ENCODE measurements at places on chromosomes 6 and 20. TPM values are rescaled to one million over a fixed set of nuclear protein-coding genes. Genes with fewer than 3 reads are reported as not detected.

DNA sequence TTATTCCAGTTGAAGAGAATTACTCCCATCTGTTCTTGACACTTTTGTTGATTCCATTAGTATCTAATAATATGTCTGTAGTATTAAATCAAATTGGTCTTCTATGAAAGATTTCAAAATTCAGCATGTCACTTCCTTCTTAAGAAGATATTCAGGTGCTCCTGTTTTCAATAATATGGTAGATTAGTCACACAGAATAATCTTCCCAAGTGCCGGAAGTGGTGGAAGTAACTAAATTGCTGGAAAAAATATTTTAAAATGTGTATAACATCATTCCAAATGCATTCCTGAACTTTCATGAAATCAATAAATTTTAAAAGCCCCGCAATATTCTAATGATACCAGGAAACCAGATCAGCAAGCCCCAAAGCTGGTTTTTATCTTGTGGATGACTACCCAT is 281.3 kb downstream of the EPM2A start:
- DNase-seq: no peak

- no peak for DNase-seq
Measured at GRCh38 chr6:63804381-63804956, 168.9 kb downstream of the PHF3 start.

GRCh38 chr6:153058291-153058690 is 55.8 kb upstream of the MTRF1L start:
- DNase-seq: no peak

- DNase-seq: peak; percentile 52
Measured at GRCh38 chr6:158313989-158314388, 1.7 kb downstream of the TULP4 start.

DNA sequence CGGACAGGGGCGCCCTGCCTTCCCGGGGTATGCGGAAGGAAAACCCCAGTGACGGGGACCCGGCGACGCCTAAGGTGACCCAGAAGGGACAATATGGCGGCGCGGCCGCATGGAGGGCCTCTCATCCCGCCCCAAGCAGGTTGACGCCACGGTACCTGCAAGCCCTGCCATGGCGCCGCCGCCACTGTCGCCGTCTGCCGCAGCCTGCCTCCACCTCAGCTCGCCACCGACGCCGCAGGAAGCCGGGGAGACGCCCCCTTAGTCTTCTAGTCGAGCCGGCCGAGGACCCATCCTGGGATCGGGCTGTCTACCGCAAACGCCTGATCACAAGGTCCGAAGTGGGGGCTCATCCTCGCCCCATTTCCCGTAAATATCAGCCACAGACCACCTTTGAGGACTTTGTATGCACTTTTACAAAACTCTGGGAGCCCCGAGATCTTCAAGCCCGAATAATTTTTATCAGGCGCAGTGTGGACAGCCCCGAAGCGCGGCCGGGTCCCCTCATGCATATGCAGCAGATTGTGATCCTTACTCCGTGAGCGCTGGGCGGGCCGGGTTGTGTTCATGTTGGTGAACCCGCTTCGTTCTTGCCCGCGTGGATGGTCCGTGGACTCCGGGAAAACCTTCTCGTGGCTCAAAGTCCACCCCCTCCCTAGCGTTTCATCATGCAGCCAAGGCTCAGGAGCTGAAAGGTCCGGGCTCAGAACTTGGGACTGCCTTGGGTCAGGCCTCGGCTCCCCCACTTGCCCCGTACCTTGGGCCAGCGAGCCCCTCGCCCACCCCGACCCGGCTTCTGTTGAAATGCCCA is at the start of gene BLCAP:
Gene BLCAP (minus strand): TSS at position 239 of the 808 bp plus-strand sequence. CDS start 8,702 bp downstream, outside the sequence.
- peak; percentile 94 for DNase-seq

GRCh38 chr20:35387334-35387733 is 24.4 kb downstream of the UQCC1 start:
- no peak for DNase-seq

DNA sequence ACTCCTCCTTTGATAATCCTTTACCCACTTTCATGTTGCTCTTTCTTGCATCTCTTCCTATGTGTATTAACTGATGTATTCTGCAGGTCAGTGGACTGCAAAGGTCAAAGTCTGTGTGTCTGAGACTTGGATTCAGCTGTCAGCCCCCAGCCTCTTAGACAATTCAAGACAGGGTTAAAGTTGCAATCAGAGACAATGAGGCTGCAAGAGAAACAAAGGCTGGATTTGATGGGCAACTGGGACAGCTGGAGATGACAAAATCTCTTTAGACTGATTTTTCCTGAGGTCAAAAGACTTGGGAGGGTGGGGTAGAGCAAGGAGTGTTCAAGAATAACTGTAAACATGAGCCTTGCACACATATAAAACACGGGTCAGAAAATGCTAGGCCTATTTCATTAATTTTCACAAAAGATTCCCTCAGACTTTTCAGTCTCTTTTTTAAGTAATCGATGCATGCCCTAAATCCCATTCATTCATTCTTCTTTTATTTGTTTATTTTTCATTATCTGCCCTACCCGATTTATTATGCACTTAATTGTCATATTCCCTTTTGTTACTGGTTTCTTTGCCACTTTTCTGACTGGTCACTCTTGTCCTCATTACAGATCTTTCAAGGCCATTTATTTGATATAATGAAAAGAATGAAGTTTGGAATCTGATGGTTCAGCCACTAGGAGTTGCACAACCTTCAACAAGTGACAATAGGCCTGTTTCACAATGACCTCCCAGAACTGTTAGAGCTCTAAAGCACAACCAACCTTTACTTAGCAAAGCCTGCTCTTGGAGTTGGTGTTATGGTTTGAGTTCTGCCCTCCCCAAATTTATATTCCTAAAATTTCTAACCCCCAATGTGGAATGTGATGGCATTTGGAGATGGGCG is 33.8 kb upstream of the AKAP12 start:
- no peak for DNase-seq

DNA sequence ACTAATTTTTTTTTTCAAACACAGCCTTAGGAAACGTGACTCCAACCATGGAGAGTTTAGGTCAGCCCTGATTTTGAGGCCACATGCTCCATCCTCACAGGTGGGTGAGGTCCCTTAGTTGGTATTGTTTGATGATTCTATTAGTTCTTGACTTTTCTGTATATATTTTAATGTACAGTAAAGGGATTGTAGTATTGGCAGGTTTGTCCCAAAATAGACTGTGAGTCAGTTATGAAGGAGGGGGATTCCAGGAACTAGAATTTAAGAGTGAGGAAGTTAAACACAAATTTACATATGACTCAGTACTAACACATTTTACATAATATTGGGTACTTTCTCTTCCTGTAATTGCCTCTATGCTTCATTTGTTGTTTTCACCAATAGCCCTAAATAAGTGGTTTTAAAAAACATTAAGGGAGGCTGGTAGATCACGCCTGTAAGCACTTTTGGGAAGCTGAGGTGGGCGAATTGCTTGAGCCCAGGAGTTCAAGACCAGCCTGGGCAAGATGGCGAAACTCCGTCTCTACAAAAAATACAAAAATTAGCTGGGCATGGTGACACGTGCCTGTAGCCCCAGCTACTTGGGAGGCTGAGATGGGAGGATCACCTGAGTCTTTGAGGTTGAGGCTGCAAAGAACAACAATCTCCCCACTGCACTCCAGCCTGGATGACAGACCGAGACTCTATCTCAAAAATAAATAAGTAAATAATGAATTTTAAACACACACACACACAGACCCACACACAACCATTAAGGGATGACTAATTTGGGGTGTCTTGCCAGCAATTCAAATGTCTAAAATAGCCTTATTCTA is 81.8 kb downstream of the SGK1 start:
- DNase-seq: no peak

GRCh38 chr6:42021847-42022754 is 28.2 kb upstream of the TAF8 start:
- peak; percentile 48 for DNase-seq

DNA sequence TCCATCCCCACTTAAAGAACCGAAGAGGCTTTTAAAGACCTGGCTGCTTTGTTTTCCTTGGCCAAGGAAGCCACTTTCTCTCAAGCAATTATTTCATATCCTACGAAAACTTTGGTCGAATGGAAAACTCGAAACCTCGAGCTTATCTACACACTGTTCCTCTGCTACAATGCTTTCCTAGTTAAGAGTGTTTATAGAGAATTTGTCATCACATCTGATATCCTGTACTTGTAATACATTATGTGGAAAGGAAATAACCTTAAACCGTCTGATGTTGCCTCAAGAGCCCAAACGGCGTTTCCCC is 28.1 kb downstream of the TFAP2B start:
- no peak for DNase-seq

DNA sequence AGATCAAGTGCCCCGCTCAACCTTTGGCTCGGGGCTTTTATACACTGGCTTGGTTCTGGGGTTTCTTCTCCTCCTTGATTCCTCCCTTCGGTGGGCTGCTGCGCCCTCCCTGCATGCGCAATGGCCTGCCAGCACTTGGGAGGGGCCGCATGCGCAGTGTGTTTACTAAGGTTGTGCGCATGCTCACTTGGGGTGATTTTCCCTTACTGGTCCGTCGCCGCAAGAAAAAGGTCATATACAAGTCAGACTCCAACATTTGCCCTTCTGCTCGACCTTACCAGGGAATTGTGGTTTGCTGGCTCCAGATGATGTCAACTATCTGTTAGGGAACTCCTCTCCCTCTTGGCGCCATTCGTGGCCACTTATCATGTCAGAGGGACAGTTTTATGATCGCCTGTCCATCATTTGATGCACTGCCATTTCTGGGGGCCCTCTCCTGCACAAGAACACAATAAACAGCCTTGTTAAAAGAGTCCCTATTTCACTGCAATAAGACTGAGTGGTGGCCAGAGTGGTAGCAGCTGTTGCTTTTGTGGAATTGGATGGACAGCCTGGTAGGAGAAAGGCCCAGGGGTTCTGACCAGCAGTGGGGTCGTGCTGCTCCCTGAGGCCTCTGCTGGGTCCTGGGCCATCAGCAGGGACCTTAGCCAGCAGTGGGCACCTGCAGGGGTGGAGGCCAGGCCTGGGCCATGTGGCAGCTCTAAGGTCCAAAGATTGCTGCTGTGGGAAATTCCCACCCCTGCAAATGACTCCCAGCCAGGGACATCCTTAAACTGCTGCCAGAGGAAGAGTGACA is 2.8 kb upstream of the LBP start:
- DNase-seq: no peak

GRCh38 chr20:59268870-59269269 is 31.5 kb upstream of the EDN3 start:
- DNase-seq: no peak

- no peak for DNase-seq
Measured at GRCh38 chr6:19788686-19789085, 48.5 kb upstream of the ID4 start.

GRCh38 chr6:63887002-63887751 is 251.6 kb downstream of the PHF3 start:
- DNase-seq: no peak

- DNase-seq: no peak
Measured at GRCh38 chr6:136822046-136822375, 381 bp upstream of the PEX7 start.

DNA sequence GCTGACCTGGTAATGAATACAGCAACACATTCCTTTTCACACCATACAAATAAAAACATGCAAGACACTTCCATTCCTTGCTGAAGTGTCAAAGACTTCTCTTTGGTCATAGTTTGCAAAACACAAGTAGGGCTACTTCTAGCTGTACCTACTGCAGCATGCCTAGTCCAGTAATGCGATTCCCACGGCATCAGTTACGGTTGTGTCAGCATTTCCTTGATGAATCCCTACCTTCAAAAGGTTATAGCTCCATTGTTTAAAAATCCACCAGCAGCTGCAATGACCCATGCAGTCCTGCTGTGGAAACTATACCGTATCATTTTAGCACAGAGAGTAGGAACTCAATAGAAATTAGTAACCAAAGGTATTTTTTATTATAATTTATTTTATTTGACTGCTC is 1371.5 kb downstream of the EPHA7 start:
- no peak for DNase-seq

DNA sequence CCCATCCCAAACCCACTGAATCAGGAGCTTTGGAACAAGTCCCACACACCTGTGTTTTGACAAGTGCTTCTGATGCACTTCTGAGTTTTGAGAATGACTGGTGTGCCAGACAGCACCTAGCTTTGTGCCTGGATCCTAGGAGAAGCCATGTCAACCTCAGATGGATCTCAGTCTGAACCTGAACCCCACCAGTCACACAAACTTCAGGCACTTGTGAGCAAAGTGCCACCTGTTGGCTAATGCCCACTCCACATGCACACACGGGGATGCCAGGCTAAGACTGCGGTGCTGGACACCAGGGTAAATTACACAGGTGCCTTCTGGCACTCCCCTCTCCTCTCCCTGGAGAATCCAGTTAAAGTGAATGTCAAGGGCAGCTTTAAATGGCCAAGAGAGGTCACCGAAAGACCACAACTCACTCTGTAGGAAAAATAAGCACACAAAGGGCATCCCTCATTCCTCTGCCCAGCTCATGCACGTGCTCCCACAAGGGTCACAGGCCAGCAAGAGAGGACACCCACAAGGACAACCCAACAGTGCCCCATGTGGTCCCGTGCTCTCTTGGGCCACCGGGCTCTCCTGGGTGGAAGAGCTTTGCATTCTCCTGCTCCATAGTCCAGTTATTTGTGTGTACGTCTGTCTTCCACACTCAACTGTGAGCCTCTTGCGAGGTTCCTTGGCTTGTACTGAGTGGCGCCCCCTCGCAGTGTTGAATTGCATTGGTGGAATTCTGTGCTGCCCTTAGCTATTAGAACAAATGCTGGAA is 45.6 kb downstream of the TAF8 start:
- DNase-seq: no peak

DNA sequence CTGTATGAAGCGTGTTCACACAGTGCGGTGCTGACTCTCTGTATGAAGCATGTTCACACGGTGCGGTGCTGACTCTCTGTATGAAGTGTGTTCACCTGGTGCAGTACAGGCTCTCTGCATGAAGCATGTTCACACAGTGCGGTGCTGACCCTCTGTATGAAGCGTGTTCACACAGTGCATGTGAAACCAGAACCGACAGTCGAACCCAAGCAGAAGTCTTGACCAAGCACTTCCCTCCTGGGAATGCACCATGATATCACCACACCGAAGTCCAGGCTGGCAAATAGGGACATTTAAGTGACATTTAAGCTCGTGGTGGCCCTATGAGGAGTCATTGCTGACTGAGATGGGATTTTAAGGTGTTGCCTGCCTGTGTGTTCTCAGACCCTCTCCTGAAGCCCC is 11.3 kb upstream of the SERPINB1 start:
- no peak for DNase-seq

DNA sequence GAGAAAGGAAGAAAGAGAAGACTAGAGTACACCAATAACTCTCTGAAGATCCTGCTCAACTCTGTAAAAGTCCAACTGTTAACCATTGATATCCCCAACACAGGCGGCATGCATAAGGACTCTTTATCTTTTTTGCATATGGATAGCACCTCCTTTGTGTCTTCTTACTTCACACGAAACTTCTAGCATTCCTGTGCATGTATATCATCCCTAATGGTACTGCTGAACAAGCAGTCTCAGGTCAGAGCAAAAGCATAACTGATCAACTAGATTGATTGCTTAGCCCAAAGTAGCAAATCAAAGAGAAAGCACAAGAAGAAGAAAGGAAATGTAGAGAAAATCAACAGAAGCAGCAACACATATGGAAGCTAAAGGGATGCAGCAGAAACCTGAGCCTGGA is 234.4 kb downstream of the SYNE1 start:
- no peak for DNase-seq

- DNase-seq: no peak
Measured at GRCh38 chr6:144250276-144250675, 34.9 kb upstream of the UTRN start.

The CALHM6 gene
- 77.8 TPM for total RNA-seq

The MYB gene
- total RNA-seq: 250 TPM

The TRIM40 gene
- total RNA-seq: under 0.01 TPM

The SLC17A9 gene
- 28.8 TPM for total RNA-seq

The PPIL6 gene
- 2.7 TPM for total RNA-seq

The HACE1 gene
- 18.0 TPM for total RNA-seq

The NCOA7 gene
- 105 TPM for total RNA-seq

The LY6G6C gene
- 0.54 TPM for total RNA-seq

The CYP39A1 gene
- under 0.01 TPM for total RNA-seq

The BEND6 gene
- total RNA-seq: 0.27 TPM

The PLA2G7 gene
- not detected for total RNA-seq

The PSMG4 gene
- 47.7 TPM for total RNA-seq

Data from hematopoietic multipotent progenitor cell (in vitro differentiated cells).